ENCODE measurements at places on chromosomes 2 and 18.

- DNase-seq: peak; percentile 3
Measured at GRCh38 chr2:156192468-156192867, 140.1 kb downstream of the NR4A2 start.

GRCh38 chr2:182553483-182553882, 126.6 kb upstream of the PDE1A start:
- DNase-seq: no peak

GRCh38 chr2:128464456-128464855, 145.8 kb upstream of the HS6ST1 start:
- no peak for DNase-seq

- DNase-seq: no peak
Measured at GRCh38 chr2:8171608-8172007, 510.2 kb upstream of the ID2 start.

DNA sequence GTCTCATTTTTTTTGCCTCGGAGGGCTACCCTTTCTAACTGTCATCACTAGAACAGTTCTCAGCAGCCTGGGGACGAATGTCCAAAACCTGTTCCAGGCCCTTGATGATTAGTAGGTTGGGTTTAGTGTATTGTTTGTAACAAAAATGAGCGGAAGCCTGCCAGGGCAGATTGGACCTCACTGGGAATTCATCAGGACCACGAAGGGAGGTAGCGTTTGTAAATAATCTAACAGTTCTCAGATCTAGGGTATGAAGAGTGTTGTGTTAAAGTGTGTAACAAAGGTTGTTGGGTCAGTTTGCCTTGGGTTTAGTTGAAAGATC, 799 bp downstream of the CEP68 start:
- DNase-seq: no peak

DNA sequence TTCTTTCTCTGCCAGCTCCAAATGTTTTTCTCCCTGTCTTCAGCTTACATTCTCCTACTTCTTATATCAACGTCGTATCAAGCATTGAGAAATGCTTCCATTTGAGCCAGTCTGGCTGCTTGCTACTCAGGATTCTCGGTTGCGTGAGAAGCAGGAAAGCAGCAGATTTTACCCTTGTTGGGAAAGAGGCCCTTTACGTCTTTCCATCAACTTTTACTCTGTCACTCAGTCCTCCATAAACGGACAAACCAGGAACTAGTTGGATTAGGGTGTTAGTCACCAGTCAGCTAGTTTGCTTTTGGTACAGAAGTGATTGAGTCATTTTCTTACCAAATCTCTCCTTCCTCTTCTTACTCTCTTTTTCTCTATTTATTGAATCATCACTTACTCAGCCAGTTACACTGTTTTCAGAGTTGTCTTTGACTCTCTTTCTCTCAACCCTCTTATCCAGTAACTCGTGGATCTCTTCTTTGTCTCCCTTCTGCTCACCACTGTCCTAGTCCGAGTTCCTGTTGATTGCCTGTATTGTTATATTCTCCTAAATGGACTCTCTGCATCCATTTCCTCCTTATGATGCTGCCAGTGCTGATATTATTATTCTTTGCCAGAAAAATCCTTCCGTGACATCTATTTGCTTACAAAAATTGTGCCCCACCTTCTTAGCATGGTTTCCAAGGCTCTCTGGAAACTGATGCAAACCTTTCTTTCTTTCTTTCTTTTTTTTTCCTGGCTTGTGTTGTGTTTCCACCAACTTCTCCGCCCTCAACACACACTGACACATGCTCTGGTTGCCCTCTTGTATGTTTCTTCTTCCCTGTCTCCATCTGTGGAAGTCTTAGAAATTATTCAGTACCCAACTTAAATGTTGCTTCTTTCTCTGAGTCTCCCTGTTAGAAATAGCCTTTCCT, 61.5 kb downstream of the VRK2 start:
- no peak for DNase-seq

GRCh38 chr2:121579309-121579708, 48.6 kb downstream of the RNU4ATAC start:
- DNase-seq: no peak

GRCh38 chr2:16179701-16180416, 239.5 kb downstream of the MYCN start:
- no peak for DNase-seq

DNA sequence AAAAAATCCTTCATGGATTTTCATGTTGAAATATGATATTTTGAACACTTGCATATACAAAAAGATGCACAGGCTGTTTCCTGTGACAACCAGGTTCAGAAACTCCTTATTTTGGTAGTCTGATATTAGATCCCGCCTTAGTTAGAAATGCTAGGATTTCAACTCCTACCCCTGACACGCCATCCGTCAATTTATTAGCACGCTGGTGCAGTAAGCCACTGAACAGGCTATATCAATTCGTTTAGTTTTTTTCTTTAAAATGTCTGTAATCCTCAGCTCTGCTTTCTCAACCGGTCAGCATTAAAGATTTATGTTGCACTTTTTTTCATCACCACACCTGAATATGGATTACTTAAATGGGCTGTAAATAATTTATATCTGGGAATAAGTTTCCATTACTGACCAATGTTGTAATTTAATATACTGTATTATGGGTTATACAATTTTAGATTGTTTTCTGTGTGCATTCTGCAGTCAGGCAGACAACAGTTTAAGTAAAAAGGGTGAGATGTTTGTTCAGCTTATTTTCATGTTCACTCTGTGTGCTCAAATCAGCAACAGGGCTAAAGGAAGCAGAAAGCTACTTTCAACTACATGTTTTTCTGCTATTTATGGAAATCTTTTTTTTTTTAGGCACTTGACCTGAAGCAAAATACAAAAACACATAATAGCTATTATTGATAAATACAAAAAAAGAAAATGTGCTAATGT, 227.7 kb downstream of the ARHGAP15 start:
- DNase-seq: no peak

DNA sequence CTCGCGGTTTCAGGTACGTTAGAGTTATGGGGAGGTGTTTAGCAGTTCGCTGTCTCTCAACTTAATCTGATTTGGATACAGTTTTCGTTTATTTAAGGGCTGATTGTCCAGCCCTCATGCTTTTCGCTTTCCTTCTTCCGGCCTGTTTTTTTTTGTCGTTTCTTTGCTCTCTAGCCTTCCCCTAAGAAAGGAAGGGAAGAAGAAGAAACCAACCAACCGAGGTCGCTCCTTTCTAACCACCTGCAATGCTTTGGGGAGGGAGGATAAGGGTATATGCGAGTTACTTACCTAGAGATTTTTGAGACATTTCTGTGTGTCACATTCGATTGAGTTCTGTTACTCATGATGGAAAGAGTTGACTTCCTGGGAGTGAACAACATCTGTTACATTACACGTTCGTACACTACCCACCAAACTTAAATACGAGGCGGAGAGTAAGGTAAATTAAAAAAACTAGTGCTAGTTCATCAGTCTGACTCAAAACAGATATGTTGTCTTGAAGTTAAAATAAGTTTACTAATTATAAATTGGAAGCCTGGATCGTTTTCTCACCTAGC, 918 bp downstream of the EIF5B start:
- no peak for DNase-seq
